H1 (cell line): ENCODE measurements at places on chromosomes 7 and 10.

DNA sequence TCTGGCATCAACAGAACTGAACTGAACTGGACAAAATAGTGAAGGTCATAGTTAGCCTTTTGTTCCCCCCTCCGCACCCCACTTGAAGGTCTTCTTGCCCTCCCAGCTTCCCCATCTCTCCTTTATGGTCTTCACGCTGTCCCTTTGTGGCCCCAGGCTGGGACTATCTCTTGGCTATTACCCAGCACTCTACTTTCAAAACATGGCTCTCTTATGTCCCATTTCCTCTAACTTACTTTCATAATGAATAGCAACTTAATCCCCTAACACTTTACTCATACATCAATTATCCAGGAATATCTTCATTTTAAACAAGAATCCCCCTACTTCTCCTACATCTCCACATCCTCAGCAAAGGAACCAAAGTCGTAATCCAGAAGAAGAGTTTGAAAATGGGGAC lies 135.3 kb upstream of the ITGB1 start:
- no peak for DNase-seq

- DNase-seq, result no peak
Measured at GRCh38 chr10:77972148-77972547, 45.6 kb upstream of the DLG5 start.

DNA sequence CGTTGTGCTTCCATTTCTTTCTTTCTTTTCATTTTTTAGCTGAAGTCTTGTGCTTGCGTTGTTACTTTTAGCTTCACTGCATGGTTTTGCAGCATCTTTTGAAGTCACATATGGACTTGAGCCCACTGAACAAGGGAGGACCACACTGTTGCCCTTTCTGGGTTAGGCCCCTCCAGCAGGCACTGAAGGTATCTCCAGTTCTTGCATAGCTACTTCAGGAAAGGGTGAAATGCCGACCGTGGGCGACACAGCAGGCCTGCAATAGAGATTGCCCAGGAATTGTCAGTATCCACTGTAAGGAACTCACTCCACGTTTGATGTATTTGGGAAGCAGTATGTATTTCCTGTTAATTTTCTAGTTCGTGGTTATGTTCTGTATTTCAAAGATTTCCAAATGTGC lies 85.1 kb downstream of the WDR37 start:
- no peak for DNase-seq

- DNase-seq, result no peak
Measured at GRCh38 chr10:102229810-102230263, 3.7 kb downstream of the ELOVL3 start.

- no peak for DNase-seq
Measured at GRCh38 chr7:13115157-13115772, 427.8 kb downstream of the ARL4A start.

DNA sequence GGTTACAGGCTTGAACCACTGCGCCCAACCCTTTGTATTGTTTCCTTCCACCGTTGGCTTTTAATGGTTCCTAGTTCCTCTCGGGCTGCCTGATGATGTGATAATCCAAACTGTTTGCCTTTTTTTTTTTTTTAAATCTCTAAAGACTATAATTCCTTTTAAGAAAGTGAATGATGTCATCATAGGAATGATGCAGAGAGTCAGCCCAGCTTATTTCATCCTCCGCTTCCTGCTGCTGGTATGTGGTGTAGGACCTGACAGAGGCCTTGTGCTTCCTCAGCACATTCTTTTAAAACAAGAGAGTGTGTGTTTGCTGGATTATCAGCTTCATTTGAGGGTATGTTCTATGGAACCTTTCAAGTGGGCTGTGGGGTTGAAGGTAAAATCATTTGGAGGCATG lies 241.4 kb downstream of the LRMDA start:
- DNase-seq, result no peak

DNA sequence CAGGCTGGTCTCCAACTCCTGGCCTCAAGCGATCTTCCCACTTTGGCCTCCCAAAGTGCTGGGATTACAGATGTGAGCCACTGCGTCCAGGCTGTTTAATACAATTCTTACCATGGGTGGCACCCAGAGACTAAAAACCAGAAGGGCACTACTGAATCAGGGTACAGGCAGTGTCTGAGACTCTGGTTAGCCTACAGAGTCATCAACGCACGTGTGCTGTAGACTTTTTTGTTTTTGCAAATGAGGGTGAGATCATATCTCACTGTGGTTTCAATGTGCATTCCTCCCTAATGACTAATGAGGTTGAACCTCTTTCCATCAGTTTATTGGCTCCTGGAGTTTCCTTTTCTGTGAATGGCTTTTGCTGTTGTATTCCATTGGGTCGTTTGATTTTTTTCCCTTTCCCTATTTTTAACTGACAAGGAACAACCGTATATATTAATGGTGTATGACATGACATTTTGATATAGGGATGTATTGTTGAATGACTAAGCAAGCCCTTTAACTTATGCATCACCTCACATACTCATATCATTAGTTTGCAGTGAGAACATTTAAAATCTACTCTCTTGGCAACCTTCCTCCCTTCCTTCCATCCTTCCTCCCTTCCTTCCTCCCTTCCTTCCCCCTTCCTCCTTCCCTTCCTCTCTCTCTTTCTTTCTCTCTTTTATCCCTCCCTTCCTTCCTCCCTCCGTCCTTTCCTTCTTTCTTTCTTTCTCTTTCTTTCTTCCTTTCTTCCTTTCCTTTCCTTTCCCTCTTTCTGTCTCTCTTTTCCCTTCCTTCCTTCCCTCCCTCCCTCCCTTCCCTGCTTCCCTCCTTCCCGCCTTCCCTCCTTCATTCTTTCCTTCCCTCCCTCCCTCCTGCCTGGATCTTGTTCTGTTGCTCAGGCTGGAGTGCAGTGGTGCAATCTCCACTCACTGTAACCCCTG lies 9.3 kb upstream of the TMEM270 start:
- DNase-seq, result no peak

DNA sequence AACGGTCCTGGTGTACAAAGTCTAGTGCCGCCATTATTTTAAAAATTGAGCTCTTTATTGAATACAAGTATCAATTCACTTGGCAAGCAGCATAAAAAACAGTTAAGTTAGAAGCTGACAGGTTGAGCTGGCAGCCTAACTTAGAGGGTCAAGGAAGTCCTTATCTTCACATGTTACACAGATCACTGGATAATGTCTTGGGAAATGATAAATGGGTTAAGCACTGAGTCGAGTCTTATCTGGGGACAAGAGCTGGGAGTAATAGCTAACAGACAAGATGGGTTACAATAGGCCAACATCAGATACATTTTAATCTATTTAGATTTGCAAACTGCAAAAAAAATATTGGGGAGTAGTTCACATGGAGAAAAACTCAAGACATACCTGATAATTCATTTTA lies 34.2 kb downstream of the SLC18A2 start:
- no peak for DNase-seq

DNA sequence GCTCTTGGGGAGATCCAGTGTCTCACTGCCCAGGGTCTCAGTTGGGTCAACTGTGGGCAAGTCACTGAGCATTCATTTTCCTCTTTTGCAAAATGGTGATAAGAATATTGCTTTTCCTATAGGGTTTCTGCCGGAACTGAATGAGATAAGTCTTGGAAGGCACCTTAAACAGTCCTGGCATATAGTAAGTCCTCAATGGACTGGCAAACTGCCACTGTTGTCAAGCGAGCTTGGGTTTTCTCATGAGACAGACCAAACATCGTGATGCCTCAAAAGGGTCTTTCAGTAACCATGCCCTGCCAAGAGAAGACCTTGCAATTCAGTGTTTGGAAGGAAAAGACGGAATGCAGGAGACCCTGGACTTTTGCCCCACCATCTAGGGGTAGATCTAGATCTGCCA lies 251.5 kb downstream of the WDR11 start:
- no peak for DNase-seq

- DNase-seq, result no peak
Measured at GRCh38 chr7:138746073-138746472, 44.9 kb upstream of the SVOPL start.

GRCh38 chr7:17009007-17009719 lies 127.4 kb upstream of the AGR3 start:
- DNase-seq, result no peak

GRCh38 chr7:143416565-143417149 lies 8.0 kb upstream of the EPHA1 start:
- DNase-seq, result no peak

DNA sequence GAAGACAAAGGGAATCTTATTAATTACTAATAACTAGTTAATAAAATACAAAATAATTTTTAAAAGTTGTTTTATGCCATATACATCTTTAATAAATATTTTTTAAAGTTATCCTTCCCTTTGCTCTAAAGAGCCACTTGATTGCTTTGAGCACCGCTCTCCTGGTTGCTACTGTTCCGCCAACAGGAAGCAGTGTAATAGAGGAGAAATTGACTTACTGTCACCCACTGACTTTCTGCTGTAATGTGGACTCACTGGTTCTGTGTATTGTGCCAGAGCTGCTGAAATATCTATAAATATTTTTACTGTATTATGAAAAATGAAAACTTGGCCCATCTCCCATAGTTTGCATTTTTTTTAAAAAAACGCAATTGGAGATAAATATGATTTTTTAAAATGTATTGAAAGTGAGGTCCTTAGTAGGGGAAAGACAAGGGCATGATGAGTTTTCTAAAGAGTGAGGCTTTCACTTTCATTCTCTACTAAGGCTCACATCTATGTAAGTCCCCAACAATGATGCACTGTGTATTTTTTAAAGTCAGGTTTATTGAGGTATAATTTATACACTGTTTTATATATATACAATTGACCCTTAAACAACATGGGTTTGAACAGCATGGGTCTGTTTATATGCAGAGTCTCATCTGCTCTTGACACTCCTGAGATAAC lies 100.5 kb downstream of the NPY start:
- DNase-seq, result no peak
